Heart right ventricle (tissue), 16 donors: ENCODE measurements at places on chromosomes 16 and 17. TPM values are rescaled to one million over a fixed set of nuclear protein-coding genes. Genes with fewer than 3 reads are reported as not detected.

SNAI3 gene
- 1.4 TPM for total RNA-seq

- no peaks in the 10 kb centered on the region for H3K4me1 ChIP-seq
- DNase-seq: no peak
- H3K27me3 ChIP-seq: no peaks in the 10 kb centered on the region
- H3K36me3 ChIP-seq: no peaks in the 10 kb centered on the region
- no peak overlapping the region for H3K27ac ChIP-seq
Observed at GRCh38 chr17:30550512-30551273, 73.5 kb downstream of the GOSR1 start.

GRCh38 chr16:1613728-1614455 is 1.7 kb downstream of the CRAMP1 start:
- peak overlapping the region; percentile 87 for H3K27ac ChIP-seq
- H3K36me3 ChIP-seq: no peaks in the 10 kb centered on the region
- peak; percentile 16 for DNase-seq
- H3K4me3 ChIP-seq: peak overlapping the region; percentile 97

USP7 gene
- 68.2 TPM for total RNA-seq

- no peaks in the 10 kb centered on the region for H3K27me3 ChIP-seq
- H3K4me3 ChIP-seq: no peak overlapping the region
- peak; percentile 81 for DNase-seq
- H3K36me3 ChIP-seq: no peaks in the 10 kb centered on the region
- H3K27ac ChIP-seq: peak overlapping the region; percentile 5
Observed at GRCh38 chr17:57597531-57598453, 147.3 kb downstream of the CCDC182 start.

ST6GALNAC1 gene
- total RNA-seq: 2.4 TPM

LRRC46 gene
- not detected for total RNA-seq
